A549 treated with Hydrocortisone at 1 μM for 4 hours (cell line): ENCODE measurements at places on chromosomes 11 and 22. TPM values are rescaled to one million over a fixed set of nuclear protein-coding genes. Genes with fewer than 3 reads are reported as not detected.

OR6A2 gene
- not detected in 5 replicates for total RNA-seq

SCGB1D2 gene
- total RNA-seq = 0.28 TPM in 1 of 5 replicates, not detected in the others

RASSF10 gene
- 0.90 to 1.2 TPM (median 1.2 TPM) in 5 replicates for total RNA-seq

CENPM gene
- total RNA-seq = 22.8 to 40.2 TPM (median 35.1 TPM) in 5 replicates

CECR2 gene
- 0.07 to 0.17 TPM (median 0.09 TPM) in 5 replicates for total RNA-seq

MMP11 gene
- total RNA-seq = 0.23 to 0.46 TPM (median 0.37 TPM) in 5 replicates

MAJIN gene
- not detected in 5 replicates for total RNA-seq

UPK2 gene
- total RNA-seq = 0.55 to 1.2 TPM (median 1.1 TPM) in 5 replicates

APOL1 gene
- total RNA-seq = 14.9 to 22.3 TPM (median 17.2 TPM) in 5 replicates

BTBD18 gene
- not detected in 5 replicates for total RNA-seq

PRR33 gene
- not detected in 5 replicates for total RNA-seq

OR8K3 gene
- total RNA-seq = not detected in 5 replicates

C22orf42 gene
- total RNA-seq = not detected in 5 replicates

POTEH gene
- not detected in 5 replicates for total RNA-seq

SHISAL1 gene
- total RNA-seq = 2.8 to 4.2 TPM (median 3.0 TPM) in 5 replicates

C22orf31 gene
- not detected in 5 replicates for total RNA-seq
